H1 (cell line): ENCODE measurements at places on chromosomes 2 and 18.

- no peak overlapping the region for H3K4me3 ChIP-seq
- peak overlapping the region; percentile 70 for H3K27ac ChIP-seq
- peaks cover 14% of the 10 kb centered on the region for H3K4me1 ChIP-seq
- 0 out of 2 replicates have a peak, but pooled peaks cover 2% of the 10 kb centered on the region for H3K27me3 ChIP-seq
Measured at GRCh38 chr2:128644156-128644555, 325.5 kb upstream of the HS6ST1 start.

DNA sequence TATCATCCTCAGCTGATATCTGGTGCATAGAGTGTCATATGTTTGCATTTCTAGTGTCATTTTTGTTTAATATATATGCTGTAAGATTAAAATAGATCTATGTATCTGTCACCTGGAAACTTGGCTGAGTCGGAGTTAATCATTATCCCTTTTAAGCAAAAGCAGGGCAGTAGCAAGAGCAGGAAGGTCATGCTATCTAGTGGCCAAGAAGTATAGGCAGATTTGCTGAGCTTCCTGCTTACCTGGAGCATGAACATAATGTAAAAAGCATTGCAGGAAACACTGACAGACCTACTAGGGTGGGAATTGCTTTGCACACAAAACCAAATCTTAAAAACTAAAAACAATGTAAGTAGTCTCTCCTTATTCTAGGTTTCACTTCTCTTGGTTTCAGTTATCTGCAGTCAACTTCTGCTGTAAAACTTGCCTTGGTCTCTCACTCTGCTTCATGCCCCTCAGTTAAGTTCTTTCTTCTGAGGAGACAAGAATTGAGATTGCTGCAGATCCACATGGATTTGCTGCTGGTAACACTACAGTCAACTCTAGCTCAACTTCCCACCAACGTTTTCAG is 295.3 kb downstream of the CDH7 start:
- no peak overlapping the region for H3K27ac ChIP-seq
- H3K4me1 ChIP-seq = no peaks in the 10 kb centered on the region
- no peak for DNase-seq

DNA sequence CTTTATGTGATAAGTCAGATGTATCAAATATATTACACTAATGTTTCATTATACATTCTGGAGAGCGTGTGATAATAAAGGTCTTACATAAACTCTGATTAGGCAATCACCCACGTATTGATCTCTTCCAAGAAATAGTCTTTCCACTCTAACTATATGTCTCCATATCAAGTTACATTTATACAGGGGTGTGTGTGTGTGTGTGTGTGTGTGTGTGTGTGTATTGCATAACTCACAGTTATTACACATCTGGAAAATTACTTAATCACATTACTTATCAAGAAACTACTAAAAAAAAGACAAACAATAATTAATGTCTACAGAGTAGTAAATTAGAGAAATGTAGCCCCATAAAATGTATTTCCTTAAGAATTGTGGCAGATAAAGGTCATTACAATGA is 339.8 kb downstream of the CDH19 start:
- H3K4me3 ChIP-seq = no peak overlapping the region
- H3K36me3 ChIP-seq = no peaks in the 10 kb centered on the region
- no peak for DNase-seq
- no peaks in the 10 kb centered on the region for H3K27me3 ChIP-seq
- no peaks in the 10 kb centered on the region for H3K4me1 ChIP-seq
- H3K27ac ChIP-seq = no peak overlapping the region

DNA sequence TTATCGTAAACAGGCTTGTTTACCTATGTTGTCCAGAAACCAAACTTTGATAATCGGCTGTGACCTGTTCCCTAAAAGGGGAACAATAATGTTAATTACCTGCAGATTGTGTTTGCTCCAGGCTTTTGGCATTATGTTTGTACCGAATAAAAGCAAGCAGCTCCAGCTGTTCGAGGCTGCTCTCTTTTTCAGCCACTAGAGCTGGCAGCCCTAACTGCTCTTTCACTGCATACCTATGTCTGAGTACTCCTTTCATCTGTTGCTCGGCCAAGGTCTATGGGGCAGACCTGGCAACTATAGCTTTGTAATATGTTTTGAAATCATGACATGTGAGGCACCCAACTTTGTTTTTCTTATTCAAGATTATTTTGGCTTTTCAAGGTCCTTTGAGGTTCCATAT is 77.8 kb upstream of the EHBP1 start:
- no peak overlapping the region for H3K27ac ChIP-seq
- no peak overlapping the region for H3K4me3 ChIP-seq
- peak; percentile 5 for DNase-seq
- no peaks in the 10 kb centered on the region for H3K36me3 ChIP-seq
- no peaks in the 10 kb centered on the region for H3K4me1 ChIP-seq

- no peaks in the 10 kb centered on the region for H3K27me3 ChIP-seq
- H3K27ac ChIP-seq = no peak overlapping the region
- H3K4me1 ChIP-seq = no peaks in the 10 kb centered on the region
- no peaks in the 10 kb centered on the region for H3K36me3 ChIP-seq
- H3K4me3 ChIP-seq = no peak overlapping the region
- DNase-seq = no peak
Measured at GRCh38 chr18:11064727-11065460, 84.5 kb downstream of the PIEZO2 start.

DNA sequence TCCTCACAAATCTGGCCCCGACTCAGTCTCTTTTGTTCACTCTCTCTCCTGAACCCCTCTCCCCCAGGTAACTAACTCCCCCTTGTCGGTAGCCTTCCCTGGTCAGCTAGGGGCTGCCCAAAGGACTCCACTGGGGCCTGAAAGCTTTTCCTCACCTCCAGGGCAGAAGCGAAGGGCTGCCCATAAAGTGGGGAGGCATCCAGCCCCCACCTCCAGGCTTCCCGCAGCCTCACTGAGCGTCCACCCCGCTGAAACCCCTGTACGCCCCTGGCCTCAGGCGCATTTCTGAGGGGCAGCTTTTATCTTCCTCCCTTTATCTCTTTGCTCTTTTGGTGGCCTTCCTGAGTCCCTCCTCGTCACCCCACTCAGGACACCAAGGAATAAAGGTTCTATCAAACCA is 249.3 kb downstream of the CYP26B1 start:
- no peak overlapping the region for H3K27ac ChIP-seq
- no peaks in the 10 kb centered on the region; the same call in 1 of the 2 replicates for H3K27me3 ChIP-seq
- DNase-seq = peak; percentile 31
- H3K36me3 ChIP-seq = no peaks in the 10 kb centered on the region

DNA sequence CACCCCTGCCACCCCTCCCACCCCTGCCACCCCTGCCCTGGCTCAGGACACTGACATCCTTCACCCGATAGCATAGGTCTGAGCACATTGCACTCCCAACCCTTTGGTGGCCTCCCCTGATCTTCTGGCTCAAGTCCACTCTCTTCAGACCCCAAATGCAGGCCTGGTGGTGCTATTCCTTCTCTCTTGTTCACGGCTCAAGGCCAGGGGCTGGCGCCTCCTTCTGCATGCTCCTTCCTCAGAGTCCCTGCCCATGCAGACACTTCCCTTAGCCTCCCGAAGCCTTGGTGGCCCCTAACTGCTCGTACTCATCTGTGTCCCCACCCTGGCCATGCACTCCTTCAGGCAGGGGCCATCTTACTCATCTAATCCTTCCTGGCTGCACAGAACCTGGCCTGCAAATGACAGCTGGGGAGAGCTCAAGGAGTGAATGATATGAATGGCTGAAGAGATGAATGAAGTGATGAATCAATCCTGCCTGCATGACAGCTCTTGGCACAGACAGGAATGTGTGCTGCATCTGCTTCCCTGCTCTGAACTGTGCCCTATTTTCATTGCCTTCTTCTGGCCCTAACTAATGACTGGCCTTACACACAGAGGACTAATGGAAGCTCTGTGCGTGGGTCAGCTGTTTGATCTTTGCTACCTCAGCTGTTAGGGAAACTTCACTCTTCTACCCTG is 290.8 kb downstream of the DYSF start:
- no peak overlapping the region for H3K27ac ChIP-seq
- H3K4me3 ChIP-seq = no peak overlapping the region
- no peaks in the 10 kb centered on the region; the same call in 1 of the 2 replicates for H3K4me1 ChIP-seq
- no peaks in the 10 kb centered on the region for H3K36me3 ChIP-seq

DNA sequence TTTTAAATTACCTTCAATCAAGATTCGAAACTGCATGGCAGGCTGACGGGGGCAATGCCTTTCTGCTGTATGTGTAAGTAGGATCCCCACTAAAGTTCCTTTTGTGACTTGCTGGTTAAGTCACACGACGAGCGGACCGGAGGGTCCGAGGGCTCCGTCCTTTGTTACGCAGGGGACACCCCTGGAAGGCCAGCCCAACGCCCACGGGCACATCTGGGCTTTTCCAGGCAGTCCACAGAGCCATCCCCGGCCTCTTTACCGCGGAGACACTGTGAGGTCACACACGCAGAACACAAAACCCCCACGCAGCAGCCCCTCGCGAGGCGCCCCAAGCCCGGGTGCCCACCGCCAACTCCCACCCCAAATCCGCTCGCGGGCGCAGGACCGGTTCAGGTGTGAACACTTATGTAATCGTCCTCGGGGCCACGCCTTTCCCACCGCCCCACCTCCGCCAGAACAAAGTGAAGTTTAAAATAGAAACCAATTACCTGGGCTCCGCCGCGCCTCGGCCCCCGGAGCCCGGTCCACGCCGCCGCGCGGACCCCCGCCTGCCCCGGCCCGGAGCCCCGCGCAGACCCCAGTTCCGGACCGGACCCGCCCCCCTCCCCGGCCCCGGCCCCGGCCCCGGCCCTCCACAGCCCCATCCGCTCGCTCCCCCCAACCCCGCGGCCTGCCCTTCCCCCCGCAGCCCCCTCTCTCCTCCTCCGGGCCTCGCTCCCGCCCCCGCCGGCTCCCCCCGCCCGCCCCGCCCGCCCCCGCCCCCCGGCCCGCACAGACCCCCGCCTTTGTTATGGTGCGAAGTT is 4.2 kb downstream of the ZNF516 start:
- no peaks in the 10 kb centered on the region for H3K36me3 ChIP-seq
- no peak for DNase-seq
- no peak overlapping the region for H3K27ac ChIP-seq
- H3K4me1 ChIP-seq = peaks cover 10% of the 10 kb centered on the region

- no peak for DNase-seq
- no peak overlapping the region for H3K27ac ChIP-seq
- no peaks in the 10 kb centered on the region for H3K27me3 ChIP-seq
- no peaks in the 10 kb centered on the region for H3K36me3 ChIP-seq
Measured at GRCh38 chr2:102765061-102765460, 3.2 kb downstream of the TMEM182 start.

- H3K27me3 ChIP-seq = no peaks in the 10 kb centered on the region
- no peak overlapping the region for H3K27ac ChIP-seq
- H3K36me3 ChIP-seq = no peaks in the 10 kb centered on the region
- DNase-seq = no peak
Measured at GRCh38 chr18:9982711-9983110, 68.9 kb downstream of the VAPA start.

GRCh38 chr18:10490401-10491165 is 35.2 kb upstream of the NAPG start:
- no peaks in the 10 kb centered on the region for H3K36me3 ChIP-seq
- H3K27me3 ChIP-seq = no peaks in the 10 kb centered on the region
- DNase-seq = peak; percentile 57
- H3K4me1 ChIP-seq = no peaks in the 10 kb centered on the region

GRCh38 chr2:239878686-239879085 is 146.5 kb downstream of the NDUFA10 start:
- no peak overlapping the region for H3K4me3 ChIP-seq
- no peaks in the 10 kb centered on the region for H3K36me3 ChIP-seq
- no peaks in the 10 kb centered on the region for H3K27me3 ChIP-seq
- no peak overlapping the region for H3K27ac ChIP-seq
- no peak for DNase-seq
- peaks cover 2% of the 10 kb centered on the region; the same call in 1 of the 2 replicates for H3K4me1 ChIP-seq

- DNase-seq = no peak
- no peak overlapping the region for H3K4me3 ChIP-seq
- H3K27me3 ChIP-seq = peaks cover 1% of the 10 kb centered on the region; the same call in 1 of the 2 replicates
- H3K27ac ChIP-seq = no peak overlapping the region
- H3K4me1 ChIP-seq = no peaks in the 10 kb centered on the region
Measured at GRCh38 chr2:240575101-240575965, 7.0 kb downstream of the RNPEPL1 start.

- H3K4me3 ChIP-seq = no peak overlapping the region
- no peaks in the 10 kb centered on the region for H3K36me3 ChIP-seq
- DNase-seq = no peak
- H3K27ac ChIP-seq = no peak overlapping the region
- peaks cover 1% of the 10 kb centered on the region; the same call in 1 of the 2 replicates for H3K4me1 ChIP-seq
Measured at GRCh38 chr18:63067939-63068338, 251.6 kb downstream of the BCL2 start.

- H3K36me3 ChIP-seq = no peaks in the 10 kb centered on the region
- no peaks in the 10 kb centered on the region for H3K4me1 ChIP-seq
- H3K27me3 ChIP-seq = no peaks in the 10 kb centered on the region
- no peak overlapping the region for H3K4me3 ChIP-seq
- DNase-seq = no peak
- no peak overlapping the region for H3K27ac ChIP-seq
Measured at GRCh38 chr2:210681491-210681890, 125.1 kb downstream of the CPS1 start.

DNA sequence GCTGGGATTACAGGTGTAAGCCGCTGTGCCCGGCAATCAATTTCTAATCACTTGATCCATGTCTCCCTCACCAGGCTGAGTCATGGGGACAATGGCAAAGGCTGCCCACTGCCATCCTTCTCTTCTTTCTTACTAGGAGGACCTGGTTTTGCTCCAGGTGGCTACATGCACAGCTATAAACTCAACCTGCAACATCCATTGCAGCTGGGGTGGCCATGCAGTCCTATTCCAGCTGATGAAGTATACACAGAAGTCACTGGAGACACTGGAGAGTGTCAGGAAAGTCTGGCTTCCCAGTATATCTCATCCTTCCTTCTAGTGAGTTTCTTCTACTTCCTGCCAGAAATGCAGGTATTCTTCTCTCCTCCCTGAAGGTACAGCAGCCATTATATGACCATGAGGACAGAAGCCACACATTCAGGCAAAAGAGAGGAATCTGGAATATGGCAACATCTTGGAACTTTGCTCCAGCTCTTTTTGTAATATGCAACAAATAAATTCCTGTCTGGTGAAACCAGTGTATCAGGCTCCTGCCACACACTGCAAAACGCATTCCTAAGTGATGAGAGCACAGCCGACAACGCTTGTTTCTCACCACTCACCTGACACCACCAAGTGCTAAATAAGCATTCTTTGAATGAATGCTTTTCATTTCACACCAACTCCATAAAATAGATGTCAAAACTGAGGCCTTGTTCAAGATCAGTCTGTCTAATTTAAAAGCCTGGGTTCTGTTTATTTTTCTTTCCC is 32.3 kb downstream of the SCTR start:
- no peaks in the 10 kb centered on the region for H3K36me3 ChIP-seq
- no peak overlapping the region for H3K27ac ChIP-seq
- H3K4me1 ChIP-seq = peaks cover 2% of the 10 kb centered on the region; the same call in 1 of the 2 replicates
- no peaks in the 10 kb centered on the region for H3K27me3 ChIP-seq
- DNase-seq = no peak

DNA sequence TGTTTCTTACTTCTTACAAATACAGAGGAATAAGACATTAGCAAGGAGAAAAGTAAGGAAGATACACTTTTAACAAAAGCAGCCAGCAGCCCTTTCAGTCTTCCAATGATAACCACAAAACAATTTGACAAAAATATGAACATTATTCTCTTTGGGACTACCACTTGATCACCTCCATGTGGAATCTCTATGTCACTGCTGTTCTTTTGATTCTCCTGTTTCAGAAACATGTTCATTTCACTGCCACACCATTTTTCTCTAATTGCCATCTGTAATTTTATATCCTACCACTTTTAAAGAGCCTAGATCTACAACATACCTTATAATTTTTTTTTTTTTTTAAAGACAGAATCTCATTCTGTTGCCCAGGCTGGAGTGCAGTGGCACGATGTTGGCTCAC is 10.9 kb downstream of the INO80D start:
- DNase-seq = no peak
- no peaks in the 10 kb centered on the region for H3K27me3 ChIP-seq
- peaks cover 12% of the 10 kb centered on the region for H3K4me1 ChIP-seq
- H3K36me3 ChIP-seq = no peaks in the 10 kb centered on the region
